ENCODE measurements at places on chromosomes 11 and 22.

GRCh38 chr11:10762185-10762584, 11.1 kb downstream of the CTR9 start:
- DNase-seq: no peak

GRCh38 chr22:39414377-39414776, 14.8 kb downstream of the TAB1 start:
- no peak for DNase-seq

- DNase-seq: no peak
Observed at GRCh38 chr11:12126344-12127019, 16.1 kb downstream of the MICAL2 start.

GRCh38 chr11:12087075-12088004, 23.1 kb upstream of the MICAL2 start:
- peak; percentile 51 for DNase-seq

GRCh38 chr11:10005955-10006525, 288.0 kb downstream of the SBF2 start:
- no peak for DNase-seq

DNA sequence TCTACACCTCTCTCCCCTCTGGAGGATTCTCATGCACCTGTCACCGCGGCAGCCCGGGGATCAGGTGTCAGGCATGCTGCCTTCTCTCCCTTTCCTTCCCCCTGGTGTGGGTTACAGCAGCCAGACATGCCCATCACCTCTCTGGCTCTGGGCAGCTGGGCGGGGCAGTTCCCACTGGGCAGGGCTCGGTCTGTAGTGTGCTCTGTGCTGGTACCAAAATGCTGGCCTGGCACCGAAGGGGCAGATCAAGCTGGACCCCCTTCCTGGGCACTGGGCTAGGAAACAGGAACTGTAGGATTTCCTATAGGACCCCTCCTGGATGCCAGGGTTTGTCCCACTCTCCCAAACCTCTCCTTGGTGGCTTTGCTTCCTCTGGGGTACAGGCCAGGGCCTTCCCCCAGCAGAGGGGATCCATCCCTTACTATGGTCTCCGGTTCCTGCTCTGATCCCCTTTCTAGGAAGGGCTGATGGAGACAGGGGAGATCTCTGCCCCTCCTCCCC, 821 bp downstream of the GAL3ST1 start:
- DNase-seq: no peak

DNA sequence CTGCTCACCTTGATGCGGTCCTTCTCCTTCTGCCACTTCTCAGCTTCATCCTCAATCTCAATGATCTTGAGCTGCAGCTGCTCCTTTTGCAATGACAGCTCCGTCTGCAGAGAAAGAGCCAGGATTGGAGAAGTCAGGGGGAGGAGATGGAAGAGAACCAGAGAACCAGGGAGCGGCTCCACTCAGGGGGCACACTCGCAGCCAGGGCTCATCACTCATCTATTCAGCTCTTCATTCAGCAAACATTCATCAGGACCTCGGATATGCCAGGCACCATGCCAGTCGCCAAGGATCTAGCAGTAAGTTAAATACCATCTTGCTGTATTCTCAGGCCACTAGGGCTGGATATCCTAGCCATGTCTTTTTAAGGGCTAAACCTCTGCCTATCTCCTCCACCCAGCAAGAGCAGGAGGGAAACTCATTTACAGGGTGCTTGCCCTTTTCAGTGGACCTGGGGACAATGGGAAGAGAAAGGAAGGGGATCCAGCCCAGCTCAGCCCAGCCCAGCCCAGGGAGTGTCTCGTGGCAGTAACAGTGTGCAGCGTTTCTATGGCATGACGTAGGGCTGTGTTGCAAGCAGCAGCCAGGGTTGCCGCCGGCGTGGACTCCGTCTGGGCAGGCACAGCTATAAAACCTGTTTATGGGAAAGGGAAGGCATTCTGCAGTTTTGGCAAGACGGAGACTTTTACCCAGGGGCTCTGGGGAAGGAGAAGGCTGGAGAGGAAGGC, 9.4 kb downstream of the TRIM29 start:
- DNase-seq: no peak

- DNase-seq: no peak
Observed at GRCh38 chr11:123328281-123328867, 101.7 kb upstream of the GRAMD1B start.

All from cardiac muscle cell (in vitro differentiated cells and primary cell).